ENCODE measurements at places on chromosomes 7 and 10.
A peak's percentile ranks its signal among the peaks of the same experiment; 100 is the strongest.

- no peak for DNase-seq
These were observed 197.3 kb downstream of the PRPF18 start for GRCh38 chr10:13784067-13784466.

DNA sequence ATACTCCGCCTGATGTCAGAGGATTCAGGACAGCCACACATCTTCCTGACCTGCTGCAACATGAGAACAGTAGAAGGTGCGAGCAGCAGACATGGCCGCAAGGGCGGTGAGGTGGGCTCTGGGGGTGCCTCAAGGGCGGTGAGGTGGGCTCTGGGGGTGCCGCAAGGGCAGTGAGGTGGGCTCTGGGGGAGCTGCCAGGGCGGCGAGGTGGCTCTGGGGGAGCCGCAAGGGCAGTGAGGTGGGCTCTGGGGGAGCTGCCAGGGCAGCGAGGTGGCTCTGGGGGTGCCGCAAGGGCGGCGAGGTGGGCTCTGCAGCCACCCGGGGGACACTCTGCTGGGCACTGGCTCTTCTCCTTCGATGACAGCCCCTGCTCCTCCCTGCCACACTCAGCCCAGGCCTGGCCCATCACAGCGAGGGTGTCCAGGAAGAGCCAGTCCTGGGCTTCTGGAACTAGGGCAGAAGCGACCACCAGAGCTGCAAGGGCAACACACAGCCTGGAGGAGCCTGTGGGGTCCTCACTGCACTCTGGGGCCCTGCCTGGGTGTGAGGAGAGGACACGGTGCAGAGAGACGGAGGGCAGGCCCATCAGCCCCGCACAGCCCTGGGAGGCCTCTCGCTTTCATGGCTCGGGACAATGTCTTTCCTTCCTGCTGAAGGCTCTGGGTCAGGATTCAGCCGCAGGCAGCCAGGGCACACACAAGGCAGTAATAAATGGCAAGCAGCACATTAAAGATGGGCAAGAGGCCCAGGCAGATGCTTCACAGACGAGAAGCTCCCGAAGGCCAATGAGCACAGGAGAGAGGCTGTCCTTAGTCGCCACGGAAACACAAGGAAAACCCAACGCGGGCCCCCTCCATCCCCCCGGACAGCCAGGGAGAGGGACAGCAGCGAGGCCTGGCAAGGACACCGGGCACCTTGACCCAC is 42.5 kb downstream of the STK32C start:
- no peak for DNase-seq

GRCh38 chr7:141234335-141235105 is 160.7 kb downstream of the TMEM178B start:
- no peak for DNase-seq

DNA sequence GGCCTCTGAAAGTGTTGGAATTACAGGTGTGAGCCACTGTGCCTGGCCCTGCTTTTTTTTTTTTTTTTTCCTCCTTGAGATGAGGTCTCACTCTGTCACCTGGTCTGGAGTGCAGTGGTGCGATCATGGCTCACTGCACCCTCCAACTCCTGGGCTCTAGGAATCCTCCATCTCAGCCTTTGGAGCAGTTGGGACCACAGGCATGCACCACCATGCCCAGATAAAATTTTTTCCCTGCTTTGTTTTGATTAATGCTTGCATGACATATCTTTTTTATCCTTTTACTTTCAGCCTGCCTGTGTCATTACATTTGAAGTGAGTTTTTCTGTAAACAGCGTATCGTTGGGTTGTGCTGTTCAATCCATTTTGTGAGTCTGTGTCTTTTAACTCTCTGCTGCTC is 97.0 kb downstream of the ANKRD61 start:
- DNase-seq, result no peak

GRCh38 chr10:29430101-29430500 is 141.2 kb downstream of the LYZL1 start:
- no peak for DNase-seq

DNA sequence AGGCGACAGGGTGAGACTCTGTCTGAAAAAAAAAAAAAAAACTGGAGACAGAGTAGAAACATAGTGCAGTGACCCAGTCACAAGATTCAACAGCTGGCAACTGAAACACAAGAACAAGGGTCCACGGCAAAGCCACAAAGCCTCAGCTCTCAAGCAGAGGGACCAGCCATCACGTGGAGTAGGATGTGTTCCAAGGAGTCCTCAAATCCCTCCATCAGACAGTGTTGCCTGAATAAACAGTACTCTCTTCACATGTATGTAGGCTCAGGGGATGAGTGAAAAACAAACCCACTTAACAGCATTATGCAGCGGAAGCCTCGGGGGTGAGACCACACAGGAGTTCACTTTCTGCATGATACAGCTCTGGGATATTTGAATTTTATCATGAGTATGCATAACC is 62.0 kb downstream of the SLIT1 start:
- DNase-seq, result no peak

DNA sequence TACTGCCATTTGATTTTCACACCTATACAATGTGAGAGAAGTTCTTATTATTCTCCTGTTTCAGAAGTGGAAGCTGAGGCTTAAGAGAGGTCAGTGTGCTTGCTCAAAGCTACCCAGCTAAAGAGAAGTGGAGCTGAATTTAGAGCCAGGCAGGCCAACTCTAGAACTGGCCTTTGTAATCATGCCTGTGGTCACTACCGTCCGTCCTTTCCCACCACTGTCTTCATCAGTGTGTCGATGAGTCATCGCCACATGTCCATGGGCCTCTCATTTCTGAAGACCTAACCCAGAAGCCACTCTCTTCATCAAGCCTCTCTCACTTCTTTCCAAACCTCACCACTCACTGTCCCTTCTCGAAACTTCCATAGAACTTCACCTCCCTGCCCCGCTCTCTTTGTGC is 237.8 kb downstream of the KIAA1217 start:
- no peak for DNase-seq

- DNase-seq, result no peak
These were observed 7.6 kb downstream of the LZTS2 start for GRCh38 chr10:101007099-101007711.

DNA sequence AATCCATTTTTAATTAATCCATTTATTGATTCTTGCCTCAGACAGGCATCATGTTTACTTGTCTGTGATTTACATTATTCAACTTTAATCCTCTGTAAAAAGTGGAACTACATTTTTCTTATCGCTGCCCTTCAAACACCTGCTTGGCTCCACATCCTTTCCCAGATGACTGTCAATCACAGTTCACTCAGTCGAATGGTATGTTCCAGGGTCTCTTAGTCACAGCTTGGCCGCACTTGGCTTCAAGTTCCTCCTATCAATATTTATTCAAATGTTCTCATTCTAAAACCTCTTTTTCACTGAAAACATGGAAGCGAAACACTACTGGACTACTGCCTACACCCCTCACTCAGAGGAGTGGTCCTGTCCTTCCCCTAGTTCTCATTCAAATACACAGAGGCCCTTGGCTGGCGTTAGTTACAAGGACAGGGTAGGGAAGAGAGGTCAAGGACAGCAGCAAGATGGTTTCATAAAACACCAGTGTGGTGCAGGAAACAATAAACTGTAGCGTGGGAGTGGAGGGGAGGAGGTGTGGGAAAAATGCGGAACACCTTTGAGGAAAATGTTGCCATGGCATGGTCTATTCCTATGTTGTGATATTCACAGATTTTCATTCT is 143.2 kb downstream of the USP6NL start:
- no peak for DNase-seq

DNA sequence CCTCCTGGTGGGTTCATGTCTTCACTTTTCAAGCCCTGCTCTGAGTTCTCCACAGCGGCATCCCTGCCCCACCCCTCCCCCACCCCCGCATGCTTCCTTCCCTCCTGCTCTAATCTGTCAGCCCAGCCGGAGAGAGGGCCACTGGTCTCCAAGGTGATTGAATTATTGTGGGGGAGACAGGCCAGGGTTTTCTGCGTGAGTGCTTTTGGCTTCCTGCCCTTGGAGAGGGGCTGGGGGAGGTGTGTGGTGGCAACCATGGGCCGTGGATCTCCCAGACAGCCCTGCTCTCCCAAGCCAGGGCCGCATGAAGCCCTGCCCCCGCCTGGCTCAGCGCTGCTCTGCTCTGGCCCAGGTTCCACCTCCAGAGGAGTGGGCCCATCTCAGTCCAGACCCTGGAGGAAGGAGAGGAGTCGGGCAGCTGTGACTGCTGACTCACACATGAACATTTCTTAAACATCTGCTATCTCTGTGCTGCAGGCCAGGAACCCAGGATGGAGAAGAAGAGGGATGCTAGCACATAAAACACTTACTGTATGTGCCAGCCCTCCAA is 109.9 kb downstream of the ZMIZ1 start:
- DNase-seq, result no peak

DNA sequence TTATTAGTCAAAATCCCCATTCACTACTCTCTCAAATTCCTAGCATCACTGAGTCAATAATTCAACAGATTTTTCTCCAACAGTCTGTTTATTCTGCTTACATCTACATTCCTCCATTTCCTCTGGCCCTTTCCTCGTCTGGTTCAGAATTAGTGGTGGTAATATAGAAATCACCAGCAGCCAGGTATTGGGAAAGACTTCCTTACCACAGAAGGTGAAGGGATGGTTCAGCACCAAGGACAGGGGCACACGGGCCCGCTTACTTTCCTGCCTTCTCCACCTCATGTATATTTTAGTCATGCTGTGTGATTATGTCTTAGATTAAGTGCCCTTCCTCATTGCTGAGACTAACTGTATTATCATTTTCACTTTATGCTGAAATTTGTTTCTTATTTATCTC is 70.4 kb upstream of the APBB1IP start:
- DNase-seq, result peak; percentile 4

DNA sequence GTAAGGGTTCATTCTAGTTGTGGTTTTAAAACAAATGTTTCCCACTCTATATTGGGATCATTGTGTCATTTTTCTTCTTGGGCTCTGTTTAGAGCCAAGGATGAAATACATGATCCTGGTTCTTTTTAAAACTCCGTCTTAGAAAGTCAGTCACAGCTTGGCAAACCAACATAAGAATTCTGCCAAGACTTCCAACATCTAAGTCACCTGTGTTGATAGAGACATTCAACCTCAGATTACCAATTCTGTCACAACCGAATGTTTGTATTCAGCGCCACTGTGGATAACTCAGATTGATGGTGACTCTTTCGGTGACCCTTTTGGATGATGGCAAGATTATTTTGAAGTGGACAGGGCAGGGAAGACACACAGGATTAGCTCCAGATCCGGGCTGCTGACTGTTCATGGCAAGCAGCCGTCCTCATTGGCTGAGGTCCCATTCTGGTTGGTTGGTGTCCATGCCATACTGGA is 255.4 kb downstream of the ARHGAP21 start:
- no peak for DNase-seq

- DNase-seq, result no peak
These were observed 141.7 kb upstream of the TMEM72 start for GRCh38 chr10:44769450-44769849.

- DNase-seq, result no peak
These were observed 117.8 kb upstream of the ZMIZ1 start for GRCh38 chr10:78950656-78951587.

DNA sequence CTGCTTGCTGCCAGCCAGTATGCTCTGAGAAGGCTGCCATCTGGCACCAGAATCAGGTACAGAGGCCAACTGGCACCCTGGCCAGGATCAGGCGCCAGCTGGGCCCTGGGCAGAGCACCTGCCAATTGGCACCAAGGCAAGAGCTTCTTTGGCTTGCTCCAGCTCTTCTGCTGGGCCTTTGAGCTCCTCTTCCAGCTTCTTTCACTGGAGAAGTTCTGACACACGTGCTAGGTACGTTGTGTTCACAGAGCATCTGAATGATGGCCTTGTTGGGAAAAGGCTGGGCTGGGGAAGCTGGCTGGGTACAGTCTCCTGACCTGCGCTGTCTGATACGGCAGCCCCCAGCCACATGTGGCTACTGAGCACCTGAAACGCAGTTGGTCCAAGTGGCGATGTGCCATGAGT is 31.7 kb upstream of the OPALIN start:
- DNase-seq, result no peak

- no peak for DNase-seq
These were observed 8.3 kb upstream of the FOXL3 start for GRCh38 chr7:281637-282036.

DNA sequence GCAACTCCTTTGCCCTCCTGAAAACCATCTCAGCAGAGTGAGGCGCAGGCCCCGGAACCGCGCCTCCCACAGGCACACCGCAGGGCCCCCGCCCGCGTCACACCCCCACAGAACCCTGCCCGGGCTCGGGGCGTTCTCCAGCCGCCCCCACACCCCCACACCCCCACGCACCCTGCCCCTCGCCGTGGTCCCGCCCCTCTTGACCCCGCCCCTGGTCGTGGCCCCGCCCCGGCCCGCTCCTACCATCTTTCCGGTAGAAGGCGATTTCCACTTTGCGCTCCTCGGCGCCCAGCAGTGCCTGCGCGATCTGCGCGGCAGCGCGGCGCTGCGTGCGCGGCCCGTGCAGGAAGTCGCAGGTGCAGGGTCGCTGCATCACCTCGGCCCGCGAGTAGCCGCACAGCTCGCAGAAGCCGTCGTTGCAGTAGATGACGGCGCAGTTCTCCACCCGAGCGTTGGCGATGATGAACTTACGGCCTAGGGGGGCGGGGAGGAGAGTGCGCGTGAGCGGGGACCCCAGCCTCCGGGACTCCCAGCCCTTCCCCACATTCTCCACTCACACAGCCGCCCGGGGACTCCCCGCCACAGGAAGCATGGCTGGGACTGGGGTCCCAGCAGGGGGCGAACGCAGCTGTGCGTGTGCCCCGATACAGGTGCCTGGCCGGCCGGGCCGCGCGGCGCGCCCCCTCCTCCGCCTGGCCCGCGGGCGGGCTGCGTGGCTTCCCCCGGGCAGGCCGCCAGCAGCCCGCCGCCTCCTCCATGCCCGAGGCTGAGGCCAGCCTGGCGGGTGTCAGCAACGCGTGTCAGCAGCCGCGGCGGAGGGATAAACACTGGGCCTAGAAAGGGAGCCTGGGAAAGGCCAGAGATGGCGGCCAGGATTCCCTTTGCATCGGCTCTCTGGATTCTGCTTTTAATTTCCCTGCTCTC is 3.4 kb downstream of the KCNH2 start:
- DNase-seq, result peak; percentile 66

DNA sequence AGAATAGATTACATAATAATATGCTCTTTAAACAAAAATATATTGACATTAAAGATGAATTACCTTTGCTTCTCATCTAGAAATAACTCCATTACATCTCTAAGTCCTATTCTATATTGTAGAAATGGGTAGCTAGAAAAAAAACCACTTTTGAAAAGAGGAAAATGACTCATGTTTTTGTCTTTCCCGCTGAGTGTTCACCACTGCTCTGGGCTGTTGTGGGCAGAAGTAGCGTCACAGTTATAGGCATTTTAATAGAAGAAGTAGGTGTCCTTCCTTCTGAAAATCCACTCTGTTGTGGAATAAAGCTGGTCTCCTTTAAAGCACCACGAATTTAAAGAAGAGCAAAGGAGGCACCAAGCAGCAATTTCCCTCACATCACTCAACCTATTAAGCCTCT is 117.6 kb upstream of the NFE2L3 start:
- no peak for DNase-seq

All from stimulated activated CD8-positive, alpha-beta memory T cell treated with anti-CD3 and anti-CD28 coated beads, Interleukin-15, amount 100 ng/mL, for 1 hour (primary cell).